ENCODE measurements at places on chromosomes 13 and 19.

DNA sequence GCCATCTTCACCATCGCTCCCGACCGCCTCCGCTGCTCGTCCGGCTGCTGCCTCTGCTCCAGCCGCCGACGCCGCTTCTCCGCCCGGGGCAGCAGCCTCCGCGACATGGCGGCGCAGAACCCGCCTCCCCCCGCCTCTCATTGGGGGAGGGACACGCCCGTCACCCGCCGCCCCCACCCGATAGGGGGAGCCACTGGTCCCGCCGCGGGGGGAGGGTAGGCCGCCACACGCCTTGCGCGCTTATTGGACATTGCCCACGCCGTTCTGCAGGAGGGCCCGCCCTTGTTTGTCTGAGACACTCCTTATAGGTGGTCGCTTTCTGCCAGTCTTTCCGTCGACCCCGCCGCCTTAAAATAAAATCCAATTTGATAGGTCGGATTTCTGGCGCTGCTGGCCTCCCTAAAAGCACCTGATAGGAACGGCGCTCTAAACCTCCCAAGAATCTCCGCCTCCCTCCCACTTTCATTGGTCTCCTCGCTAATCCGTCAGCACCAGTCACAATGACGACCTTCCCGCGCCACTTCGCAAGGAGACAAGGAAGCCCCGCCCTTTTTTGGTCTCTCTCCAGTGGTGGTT is at the start of gene HNRNPL:
HNRNPL (minus strand) TSS at position 127 of the 576 bp plus-strand sequence; CDS start at position 107, 20 bp downstream.
- peak; percentile 100 for DNase-seq

- peak; percentile 74 for DNase-seq
These were observed 31.6 kb downstream of the CCL25 start for GRCh38 chr19:8084152-8084551.

- DNase-seq: no peak
These were observed 24.6 kb downstream of the TLE2 start for GRCh38 chr19:3004522-3004921.

DNA sequence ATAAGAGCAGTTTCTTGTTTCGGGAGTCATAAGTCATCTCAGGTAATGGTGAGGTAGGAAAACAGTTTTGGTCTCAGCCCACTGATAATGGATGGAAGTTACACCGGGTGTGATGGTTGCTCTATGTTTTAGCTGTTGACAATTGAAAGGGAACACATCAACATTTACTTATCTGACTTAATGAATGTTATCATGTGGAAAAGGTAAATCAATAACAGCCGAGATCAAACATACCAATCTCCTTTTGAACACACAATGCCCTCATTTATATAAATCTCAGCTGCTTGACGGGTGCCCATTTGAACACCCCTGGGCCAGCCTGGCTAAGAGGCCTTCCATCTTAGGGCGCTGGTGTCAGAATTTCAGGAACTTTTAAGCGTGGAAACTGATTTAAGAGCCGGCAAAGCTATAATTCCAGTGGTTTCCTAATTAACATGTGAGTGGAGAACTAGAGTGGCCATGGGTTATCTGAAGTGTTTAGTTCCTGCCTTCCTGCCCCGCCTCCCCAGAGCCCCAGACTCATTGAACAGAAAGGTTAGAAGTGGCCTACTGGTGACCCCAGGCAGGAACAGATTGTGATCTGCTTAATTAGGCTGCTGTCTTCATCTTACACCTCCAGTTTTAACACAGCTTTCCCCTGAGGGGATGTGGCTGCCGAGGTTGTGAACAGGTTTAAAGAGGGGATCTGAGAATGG is 572.7 kb downstream of the FGF9 start:
- DNase-seq: no peak

DNA sequence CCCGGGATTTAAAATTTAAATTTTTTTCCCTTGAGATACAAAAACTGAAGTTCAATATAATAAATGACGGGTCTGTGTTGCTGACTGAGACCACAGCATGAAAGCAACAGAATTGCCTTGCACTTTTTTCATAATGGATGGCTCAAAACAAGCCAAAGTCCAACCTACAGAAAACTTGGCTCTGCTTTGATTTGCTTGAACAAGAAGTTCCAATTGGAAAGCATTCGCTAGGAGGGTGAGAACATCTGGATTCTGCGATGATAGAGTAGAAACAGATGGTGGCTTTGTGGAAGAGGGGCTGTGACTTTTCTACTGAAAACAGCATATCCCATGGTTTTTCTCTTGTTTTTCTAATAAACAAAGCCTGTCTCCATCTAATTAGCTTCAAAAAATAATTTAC is 46.4 kb downstream of the THSD1 start:
- no peak for DNase-seq

Data from posterior cingulate gyrus (tissue), 11 donors.